ENCODE measurements at places on chromosomes 12 and 14. TPM values are rescaled to one million over a fixed set of nuclear protein-coding genes. Genes with fewer than 3 reads are reported as not detected.

Gene MMP19
- total RNA-seq: 47.9 TPM

DNA sequence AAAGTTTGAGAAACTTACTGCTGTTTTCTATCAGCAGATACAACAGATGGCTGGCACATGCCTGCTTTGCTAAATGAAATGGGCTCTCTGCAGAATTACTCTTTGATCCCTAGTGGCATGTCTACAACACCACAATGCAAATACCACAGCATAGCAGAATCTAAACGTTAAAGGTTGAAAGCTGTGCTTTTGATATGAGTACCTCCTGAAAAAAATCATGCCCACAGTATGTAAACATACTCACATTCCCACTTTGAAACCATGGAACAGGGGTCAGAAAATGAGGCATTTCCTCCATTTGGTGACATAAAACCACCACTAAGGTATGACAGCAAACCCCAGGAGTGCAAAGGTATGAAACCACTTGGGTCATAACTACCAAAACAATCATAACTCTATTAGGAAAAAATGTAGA is 7.5 kb downstream of the WIF1 start:
- H3K27me3 ChIP-seq: no peaks in the 10 kb centered on the region
- no peak overlapping the region for H3K4me3 ChIP-seq
- H3K27ac ChIP-seq: no peak overlapping the region
- no peaks in the 10 kb centered on the region for H3K4me1 ChIP-seq
- H3K36me3 ChIP-seq: no peaks in the 10 kb centered on the region

DNA sequence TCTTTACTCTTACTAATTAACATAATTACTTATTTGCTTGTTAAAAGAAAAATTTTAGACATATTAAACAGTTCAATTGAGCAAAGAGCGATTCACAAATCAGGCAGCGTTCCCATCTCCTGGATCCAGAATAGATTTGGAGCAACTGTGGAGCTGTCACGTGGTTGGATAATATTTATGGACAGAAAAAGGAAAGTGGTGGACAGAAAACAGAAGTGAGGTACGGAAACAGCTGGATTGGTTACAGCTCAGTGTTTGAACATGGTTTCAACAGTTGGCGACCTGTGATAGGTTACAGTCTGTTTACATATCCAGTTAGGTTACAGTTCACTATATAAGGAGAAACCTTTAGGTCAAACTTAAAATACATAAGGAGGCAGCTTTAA is 19.7 kb upstream of the FAM234B start:
- no peaks in the 10 kb centered on the region for H3K27me3 ChIP-seq
- H3K36me3 ChIP-seq: no peaks in the 10 kb centered on the region
- no peak for DNase-seq
- H3K4me3 ChIP-seq: no peak overlapping the region
- H3K27ac ChIP-seq: no peak overlapping the region
- H3K4me1 ChIP-seq: no peaks in the 10 kb centered on the region

- H3K27ac ChIP-seq: peak overlapping the region; percentile 95
- peak overlapping the region; percentile 91 for H3K4me3 ChIP-seq
Observed at GRCh38 chr14:93115069-93115820, 480 bp downstream of the ITPK1 start.

- no peaks in the 10 kb centered on the region for H3K4me1 ChIP-seq
- no peaks in the 10 kb centered on the region for H3K36me3 ChIP-seq
- DNase-seq: no peak
- H3K4me3 ChIP-seq: no peak overlapping the region
- no peak overlapping the region for H3K27ac ChIP-seq
Observed at GRCh38 chr12:851913-852312, 97.6 kb downstream of the RAD52 start.

Gene SRRM4
- not detected for total RNA-seq

GRCh38 chr12:39605996-39606395 is 13.6 kb downstream of the ABCD2 start:
- no peaks in the 10 kb centered on the region for H3K4me1 ChIP-seq
- H3K4me3 ChIP-seq: no peak overlapping the region
- H3K36me3 ChIP-seq: no peaks in the 10 kb centered on the region
- DNase-seq: no peak
- H3K27ac ChIP-seq: no peak overlapping the region
- no peaks in the 10 kb centered on the region for H3K27me3 ChIP-seq

DNA sequence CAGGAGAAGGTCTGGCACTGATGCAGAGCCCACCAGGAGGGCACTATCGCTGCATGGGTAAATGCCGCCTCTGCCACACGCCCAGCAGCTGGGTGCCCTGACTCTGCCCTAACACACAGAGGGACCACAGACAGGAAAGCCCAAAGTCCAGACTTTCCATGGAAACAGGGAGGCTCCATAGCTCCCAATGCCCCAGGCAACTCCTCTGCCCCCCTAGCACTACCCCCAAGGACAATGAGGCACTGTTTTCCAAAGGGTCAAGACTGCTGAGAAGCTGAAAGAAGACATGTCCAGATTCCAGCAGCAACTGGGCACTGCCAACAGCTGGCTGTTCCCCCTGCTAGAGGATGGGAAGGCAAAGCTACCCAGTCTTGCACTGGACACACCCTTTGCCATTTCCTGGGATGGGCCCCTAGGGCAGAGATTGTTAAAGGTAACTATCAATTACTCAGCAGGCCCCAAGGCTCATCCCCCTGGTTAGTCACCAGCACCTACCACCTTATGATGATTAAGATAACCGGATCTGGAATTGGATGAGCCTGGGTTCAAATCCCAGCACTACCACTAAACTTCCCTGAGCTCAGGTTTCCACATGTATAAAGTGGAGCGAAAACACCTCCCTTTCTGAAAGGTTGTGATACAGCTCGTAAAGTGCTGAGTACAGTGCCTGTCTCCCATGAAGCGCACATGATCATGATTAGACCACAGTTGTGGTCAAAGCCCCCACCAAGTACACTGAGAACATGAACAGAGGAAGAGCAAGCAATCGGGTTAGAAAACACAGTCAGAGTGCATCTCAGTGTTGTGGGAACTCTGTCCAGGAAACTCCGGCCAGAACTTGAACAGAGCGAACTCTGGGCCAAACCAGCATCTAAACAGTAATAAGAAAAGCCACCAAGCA is 3.3 kb downstream of the PXN start:
- H3K27me3 ChIP-seq: no peaks in the 10 kb centered on the region
- H3K4me3 ChIP-seq: peak overlapping the region; percentile 98
- peak overlapping the region; percentile 93 for H3K27ac ChIP-seq

Gene MYH6
- not detected for total RNA-seq

DNA sequence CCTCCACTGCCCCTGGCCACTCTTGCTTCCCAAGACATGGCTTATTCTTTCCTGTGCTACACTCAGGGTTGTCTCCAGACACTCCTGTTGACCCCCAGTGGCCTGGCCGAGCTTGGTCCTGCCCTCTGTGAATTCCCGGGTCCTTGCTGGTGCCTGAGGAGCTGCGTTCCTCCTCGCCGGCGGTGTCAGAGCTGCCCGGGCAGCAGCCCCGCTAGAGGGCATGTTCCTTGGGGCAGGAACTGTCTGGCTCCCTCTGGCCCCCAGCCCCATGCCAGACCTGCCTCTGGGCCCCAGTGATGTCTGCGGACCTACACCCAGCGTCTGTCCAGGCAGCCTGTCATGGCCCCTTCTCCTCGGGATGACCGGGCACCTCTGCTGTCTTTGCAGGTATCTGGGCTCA is 68.4 kb downstream of the AACS start:
- H3K36me3 ChIP-seq: no peaks in the 10 kb centered on the region
- no peaks in the 10 kb centered on the region for H3K27me3 ChIP-seq
- H3K4me3 ChIP-seq: no peak overlapping the region
- no peak for DNase-seq

Gene NOXRED1
- not detected for total RNA-seq

- H3K27me3 ChIP-seq: no peaks in the 10 kb centered on the region
- H3K36me3 ChIP-seq: no peaks in the 10 kb centered on the region
- H3K4me3 ChIP-seq: no peak overlapping the region
Observed at GRCh38 chr14:96584907-96585671, 82.9 kb downstream of the PAPOLA start.

Gene COX8C
- total RNA-seq: not detected

- no peak overlapping the region for H3K27ac ChIP-seq
- H3K27me3 ChIP-seq: no peaks in the 10 kb centered on the region
- peaks cover 2% of the 10 kb centered on the region for H3K36me3 ChIP-seq
- no peak for DNase-seq
Observed at GRCh38 chr12:113369391-113369985, 11.1 kb downstream of the PLBD2 start.

DNA sequence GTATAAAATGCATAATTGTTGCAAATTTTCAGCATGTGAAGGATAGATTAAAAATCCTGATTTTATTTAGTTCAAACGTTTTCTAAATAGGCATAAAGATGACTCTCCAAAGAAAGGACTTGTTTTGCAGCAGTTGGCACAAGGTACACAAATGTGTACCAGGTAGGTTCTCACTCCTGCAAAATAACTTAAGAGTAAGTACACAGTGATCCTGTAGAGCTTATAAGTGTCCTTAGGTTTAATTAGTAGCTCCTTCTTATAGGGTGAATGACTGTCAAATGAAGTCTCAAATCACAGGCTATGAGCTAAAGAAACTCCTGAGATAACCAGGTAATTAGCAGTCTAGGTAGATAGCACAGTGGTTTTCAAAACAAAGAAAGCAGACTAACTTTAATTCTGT is 330.6 kb upstream of the MDGA2 start:
- H3K27me3 ChIP-seq: no peaks in the 10 kb centered on the region
- no peak for DNase-seq
- no peaks in the 10 kb centered on the region for H3K4me1 ChIP-seq
- no peak overlapping the region for H3K4me3 ChIP-seq

DNA sequence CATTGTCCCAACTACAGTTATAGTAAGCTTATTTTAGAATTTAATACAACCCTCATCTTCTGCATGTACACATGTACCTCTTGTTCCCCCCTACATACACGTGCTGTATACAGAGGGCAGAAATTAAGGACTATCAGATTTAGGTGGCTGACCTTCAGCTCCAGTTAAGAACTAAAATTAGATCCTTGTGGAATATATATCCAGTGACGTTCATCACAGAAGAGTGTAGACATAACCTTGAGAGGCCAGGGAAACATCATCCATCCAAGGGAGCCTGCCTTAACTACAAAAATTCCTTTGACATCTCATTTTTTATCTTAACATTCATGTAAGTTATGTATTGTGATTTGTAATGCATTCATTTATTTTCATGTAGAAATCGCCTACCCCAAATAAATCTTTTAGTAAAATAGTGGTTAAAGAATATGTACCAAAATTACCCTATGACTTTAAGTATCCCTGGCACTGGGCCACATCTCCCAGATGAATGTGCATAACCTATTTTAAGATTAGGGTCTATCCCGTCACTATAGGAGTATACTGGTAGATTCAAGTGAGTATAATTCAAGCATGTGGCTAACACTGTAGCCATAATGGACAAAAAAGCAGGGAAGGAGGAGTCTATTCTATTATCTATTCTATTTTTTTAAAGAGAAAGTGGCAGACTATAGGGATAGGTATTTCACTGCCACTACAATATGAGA is 27.5 kb downstream of the RIC8B start:
- H3K4me3 ChIP-seq: no peak overlapping the region
- no peak for DNase-seq
- no peaks in the 10 kb centered on the region for H3K27me3 ChIP-seq
- no peaks in the 10 kb centered on the region for H3K4me1 ChIP-seq
- H3K36me3 ChIP-seq: no peaks in the 10 kb centered on the region

Gene INHBE
- not detected for total RNA-seq

DNA sequence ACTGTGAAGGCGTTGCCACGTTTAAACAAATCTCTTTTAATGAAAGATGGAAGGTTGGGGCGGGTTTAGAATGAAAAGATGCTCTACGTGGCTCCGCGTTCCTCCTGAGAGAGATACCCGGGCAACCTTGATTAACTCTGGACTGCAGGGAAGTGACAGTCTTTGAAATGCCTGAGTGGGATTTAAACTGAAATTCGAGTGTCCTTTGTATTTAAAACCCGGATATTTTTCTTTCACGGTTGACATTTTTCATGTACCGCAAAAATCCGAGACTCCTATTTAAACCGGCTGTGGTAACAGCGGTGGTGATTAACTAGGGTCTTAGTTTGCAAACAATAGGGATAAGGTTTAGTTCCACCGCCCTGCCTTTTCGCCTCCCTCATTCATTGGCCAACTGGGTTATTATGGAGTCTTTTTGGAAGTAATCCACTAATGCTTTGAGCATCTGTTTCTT is 707 bp downstream of the G2E3 start:
- H3K27me3 ChIP-seq: no peaks in the 10 kb centered on the region
- no peak for DNase-seq
- peak overlapping the region; percentile 75 for H3K4me3 ChIP-seq
- peak overlapping the region; percentile 87 for H3K27ac ChIP-seq
- H3K36me3 ChIP-seq: no peaks in the 10 kb centered on the region
- H3K4me1 ChIP-seq: no peaks in the 10 kb centered on the region

Gene DLGAP5
- under 0.01 TPM for total RNA-seq

Measured in breast epithelium (tissue), 4 donors.